ENCODE measurements at places on chromosomes 3 and 15.
A peak's percentile ranks its signal among the peaks of the same experiment; 100 is the strongest.

GRCh38 chr3:27219127-27219845 is 149.9 kb downstream of the NEK10 start:
- DNase-seq: no peak

DNA sequence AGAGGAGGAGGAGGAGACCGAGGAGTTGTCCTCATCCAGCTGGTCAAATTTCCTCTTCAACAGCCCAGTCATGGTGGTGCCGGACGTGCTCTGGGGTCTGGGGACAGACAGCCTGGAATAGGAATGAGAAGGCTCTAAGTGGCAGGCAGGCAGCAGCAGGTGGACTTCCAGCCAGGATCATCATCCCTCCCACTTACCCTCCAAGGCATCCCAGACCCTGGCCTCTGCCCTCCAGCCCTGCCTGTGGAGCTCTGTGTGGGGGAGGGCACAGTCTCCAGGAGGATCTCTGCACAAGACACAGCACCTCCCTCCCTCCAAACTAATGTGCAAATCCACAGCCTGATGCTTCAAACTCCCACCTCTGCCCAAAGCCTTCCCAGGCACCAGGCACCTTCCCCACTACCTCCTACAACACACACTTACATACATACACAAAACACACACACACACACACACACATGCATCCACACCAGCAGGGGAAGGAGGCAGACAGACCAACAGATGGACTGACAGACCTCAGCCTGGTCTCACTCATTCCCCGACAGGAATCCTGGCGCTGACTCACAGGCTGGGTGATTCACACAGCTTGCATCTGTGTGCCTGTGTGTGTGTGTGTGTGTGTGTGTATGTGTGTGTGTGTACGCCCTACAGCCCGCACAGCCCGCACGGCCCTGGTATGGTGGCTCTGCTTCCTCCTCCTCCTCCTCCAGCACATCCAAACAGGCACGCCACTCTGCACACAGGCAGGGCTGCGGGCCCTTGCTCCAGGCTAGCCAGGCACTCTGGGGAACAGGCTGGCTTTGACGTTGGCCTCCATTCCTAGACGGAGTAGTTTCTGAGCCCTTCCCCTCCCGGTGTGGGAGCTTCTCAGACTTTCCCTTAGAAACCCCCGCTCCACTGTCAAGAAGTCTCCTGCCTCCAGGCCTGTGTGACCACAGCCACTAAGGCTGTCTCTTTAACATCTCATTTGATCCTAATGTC is 6.5 kb downstream of the CSRNP1 start:
- DNase-seq: peak; percentile 84

DNA sequence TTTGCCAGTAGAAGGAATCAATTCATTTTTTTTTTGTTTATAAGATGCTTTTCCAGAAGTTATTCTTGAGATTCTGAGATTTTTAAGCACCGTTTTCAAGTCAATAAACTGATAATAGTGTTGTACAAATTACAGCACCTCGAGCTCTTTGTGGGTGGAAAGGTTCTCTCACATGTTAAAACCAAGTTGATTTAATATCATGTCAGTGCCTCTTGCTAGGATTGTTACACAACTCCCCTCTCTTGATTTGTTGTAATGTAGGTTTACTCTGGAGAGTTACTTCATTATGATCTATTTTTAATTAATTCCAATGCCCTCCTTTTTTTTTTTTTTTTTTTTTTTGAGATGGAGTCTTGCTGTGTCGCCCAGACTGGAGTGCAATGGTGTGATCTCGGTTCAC is 25.8 kb upstream of the UBXN7 start:
- no peak for DNase-seq

DNA sequence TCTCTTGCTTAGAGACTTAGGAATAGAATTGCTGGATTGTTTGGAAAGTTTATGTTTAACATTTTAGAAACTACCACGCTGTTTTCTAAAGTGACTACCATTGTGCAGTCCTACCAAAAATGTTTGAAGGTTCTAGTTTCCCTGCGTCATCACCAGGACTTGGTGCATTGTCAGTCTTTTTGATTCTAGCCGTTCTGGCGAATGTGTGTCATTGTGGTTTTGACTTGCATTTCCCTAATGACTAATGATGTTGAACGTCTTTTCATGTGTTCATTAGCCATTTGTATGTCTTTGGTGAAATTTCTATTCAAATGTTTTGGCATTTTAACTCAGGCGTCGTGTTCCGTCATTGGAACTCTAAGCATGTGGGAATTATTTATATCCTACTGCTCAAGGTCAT is 58.0 kb downstream of the CHD2 start:
- DNase-seq: no peak

DNA sequence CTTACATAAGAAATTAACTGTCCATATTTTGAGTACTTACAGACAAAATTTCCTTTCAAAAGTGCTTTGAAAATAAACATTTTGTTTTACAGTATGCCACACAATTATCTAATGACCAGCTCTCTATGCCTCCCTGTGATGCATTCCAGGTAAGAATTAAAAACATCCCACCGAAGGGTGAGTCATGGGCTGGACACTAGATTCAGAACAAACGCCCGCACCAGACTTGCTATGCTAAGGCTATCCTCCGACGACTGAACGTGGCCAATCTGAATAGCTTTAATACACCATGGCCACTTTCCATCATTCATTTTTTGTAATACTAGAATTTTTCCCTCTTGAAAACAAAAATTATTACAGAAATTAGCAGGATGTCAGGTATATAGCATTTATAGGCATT is 139.8 kb upstream of the TNIK start:
- DNase-seq: no peak

GRCh38 chr3:53145713-53146080 is 15.3 kb upstream of the PRKCD start:
- DNase-seq: no peak

DNA sequence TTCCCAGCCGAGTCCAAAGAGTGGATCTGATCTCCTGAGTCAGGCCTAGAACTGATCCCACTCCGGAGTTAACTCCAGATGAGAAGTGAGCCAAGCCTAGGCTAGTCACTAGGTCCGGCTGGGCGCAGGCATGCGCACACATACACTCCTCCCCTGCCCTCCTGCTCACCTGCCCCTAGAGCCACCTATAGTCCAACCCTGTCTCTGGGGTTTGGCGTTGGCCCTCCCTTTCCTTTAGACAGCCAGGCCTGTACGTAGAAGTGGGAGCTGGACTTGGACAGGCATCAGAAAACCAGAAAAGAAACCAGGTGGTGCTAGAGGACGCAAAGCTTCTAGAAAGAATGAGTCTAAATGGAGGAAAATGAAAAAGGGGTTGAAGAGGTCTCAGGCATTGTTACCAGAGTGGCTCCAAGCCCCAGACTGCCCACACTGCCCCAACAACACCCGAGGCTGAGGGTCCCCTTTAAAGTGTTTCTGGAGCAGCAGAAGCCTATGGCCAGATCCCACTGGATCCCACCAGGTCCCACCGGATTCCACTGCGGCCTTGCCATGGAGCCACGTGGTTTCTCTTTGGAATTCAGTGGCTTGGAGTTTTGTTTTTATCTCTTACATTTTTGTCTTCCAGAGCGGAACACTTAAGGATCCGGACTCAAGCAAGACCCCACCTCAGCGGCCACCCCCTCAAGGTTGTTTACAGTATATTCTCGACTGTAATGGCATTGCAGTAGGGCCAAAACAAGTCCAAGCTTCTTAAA is 24.2 kb upstream of the TIMP4 start:
- no peak for DNase-seq

DNA sequence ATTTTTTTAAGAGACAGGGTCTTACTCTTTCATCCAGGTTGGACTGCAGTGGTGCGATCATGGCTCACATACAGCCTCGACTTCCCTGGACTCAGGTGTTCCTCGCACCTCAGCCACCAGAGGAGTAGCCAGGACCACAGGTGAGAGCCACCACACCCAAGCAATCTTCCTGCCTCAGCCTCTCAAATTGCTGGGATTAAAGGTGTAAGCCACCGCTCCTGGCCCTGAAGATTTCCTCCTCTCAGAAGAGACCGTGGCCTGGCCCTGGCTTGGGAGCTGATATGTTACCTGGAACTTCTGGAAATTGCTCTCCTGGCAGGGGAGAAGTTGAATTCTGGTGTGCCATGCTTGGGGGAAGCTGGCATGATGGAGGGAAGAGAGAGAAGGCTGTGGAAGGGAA is 36.2 kb downstream of the PPCDC start:
- no peak for DNase-seq

- no peak for DNase-seq
Measured at GRCh38 chr3:126538316-126538715, 14.4 kb downstream of the CHST13 start.

- no peak for DNase-seq
Measured at GRCh38 chr3:184561913-184562877, 610 bp downstream of the EPHB3 start.

DNA sequence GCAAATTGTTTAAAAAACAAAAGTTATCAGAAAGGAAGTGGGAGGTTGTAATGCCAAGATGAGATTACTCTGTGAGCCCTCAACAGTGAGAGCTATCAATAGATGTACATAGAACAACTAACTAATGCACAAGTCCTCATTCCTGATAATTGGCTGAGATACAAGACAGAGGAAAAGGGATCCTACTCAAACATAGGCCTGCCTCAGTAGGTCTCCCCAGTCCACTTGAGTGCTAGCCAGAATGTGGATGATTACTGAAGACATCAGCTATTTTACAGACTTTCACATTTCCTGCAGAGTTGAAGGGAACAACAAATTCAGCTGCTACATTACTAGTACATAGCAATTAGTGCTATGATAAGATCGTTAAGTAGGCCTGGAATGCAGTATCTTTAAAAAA is 981.9 kb downstream of the TUSC7 start:
- DNase-seq: no peak
